ENCODE measurements at places on chromosomes 1 and 21.

DNA sequence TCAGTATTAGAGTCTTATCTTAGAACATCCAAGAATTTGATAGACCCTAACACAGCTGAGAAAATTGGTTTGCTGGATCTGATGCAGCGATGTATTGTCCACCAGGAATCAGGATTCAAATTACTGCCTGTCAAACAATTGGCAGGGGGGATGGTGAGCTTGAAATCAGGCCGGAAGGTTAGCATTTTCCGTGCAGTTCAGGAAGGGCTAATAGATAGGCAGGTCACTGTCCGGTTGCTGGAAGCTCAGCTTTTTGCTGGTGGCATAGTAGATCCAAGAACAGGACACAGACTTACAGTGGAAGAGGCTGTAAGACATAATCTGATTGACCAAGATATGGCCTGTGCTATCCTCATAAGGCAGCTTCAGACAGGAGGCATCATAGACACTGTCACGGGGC is 127.2 kb downstream of the MACF1 start:
- DNase-seq, result no peak

DNA sequence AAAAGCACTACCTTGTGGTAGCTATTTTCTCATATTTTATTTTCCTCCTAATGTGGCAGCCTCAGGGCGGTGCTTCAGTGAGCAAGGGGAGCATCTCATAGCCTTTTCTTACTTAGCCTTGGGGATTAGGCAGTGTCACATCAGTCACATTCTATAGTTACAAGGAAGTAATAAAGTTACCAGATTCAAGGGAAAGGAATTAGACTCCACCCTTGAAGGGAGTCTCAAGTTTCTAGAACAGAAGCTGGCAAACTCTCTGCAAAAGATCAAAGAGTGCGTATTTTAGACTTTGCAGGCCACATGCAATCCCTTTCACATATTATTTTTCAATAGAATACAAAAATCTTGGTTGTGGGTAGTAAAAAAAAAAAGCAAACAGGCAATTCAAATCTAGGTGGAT is 350.4 kb downstream of the AMY1C start:
- DNase-seq, result no peak

DNA sequence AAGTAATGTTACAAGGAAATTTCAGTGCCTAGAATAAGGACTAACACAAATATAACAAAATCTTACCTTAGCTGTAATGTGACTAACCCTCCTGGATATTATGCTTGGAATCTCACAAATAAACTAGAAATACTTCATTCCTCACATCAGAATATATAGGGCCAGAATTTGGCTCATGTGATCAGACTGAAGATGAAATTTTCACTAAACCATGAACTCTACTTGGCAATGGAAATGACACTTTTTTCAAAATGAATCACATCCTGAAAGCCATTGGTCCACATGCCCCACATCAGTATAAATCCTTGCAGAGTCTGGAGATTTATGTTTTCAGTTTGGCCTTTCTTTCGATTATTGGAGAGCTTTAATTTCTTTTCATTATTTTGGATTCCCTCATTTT is 227.8 kb downstream of the NRIP1 start:
- DNase-seq, result no peak

DNA sequence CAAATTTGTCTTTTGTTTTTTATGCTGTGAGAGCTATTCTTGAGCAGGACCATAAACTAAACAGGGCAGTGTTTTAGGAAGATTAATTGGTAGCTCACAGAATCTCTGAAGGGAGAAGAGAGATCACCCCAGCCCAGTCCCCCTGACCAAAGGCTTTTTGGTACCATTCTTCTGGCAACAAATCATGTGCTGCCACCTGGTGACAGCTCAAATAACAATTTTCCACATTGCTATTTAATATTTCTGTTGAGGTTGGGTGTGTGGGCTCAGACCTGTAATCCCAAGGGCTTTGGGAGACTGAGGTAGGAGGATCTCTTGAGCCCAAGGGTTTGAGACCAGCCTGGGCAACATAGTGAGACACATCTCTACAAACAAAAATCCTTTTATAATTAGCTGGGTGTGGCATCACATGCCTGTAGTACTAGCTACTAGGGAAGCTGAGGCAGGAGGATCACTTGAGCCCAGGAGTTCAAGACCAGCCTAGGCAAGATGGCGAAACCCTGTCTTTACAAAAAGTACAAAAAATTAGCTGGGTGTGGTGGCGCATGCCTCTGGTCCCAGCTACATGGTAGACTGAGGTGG is 2.2 kb upstream of the TESK2 start:
- peak; percentile 56 for DNase-seq

GRCh38 chr1:201708085-201708512 is 120.9 kb upstream of the IPO9 start:
- DNase-seq, result peak; percentile 79

- DNase-seq, result no peak
Measured at GRCh38 chr1:237115035-237115434, 73.1 kb downstream of the RYR2 start.
